ENCODE measurements at places on chromosomes 7 and 10. TPM values are rescaled to one million over a fixed set of nuclear protein-coding genes. Genes with fewer than 3 reads are reported as not detected.

HOXA1 gene
- 1.4 TPM for total RNA-seq

NCOA4 gene
- total RNA-seq: 137 TPM

GCK gene
- total RNA-seq: 0.56 TPM

TRIM50 gene
- total RNA-seq: not detected

PIP gene
- total RNA-seq: not detected

NEUROD6 gene
- total RNA-seq: not detected

ZNF716 gene
- total RNA-seq: not detected

TSPAN33 gene
- total RNA-seq: 1.0 TPM

GPR26 gene
- not detected for total RNA-seq

EPHA1 gene
- total RNA-seq: 0.91 TPM

CNPY1 gene
- total RNA-seq: not detected

EBLN1 gene
- total RNA-seq: not detected

LBX1 gene
- total RNA-seq: not detected

SORBS1 gene
- total RNA-seq: 0.16 TPM

DLG5 gene
- total RNA-seq: 33.9 TPM

ACSL5 gene
- 0.52 TPM for total RNA-seq

CCDC146 gene
- total RNA-seq: 0.24 TPM
